ENCODE measurements at places on chromosomes 16 and 17. TPM values are rescaled to one million over a fixed set of nuclear protein-coding genes. Genes with fewer than 3 reads are reported as not detected.

Gene TCF25
- 164 TPM for total RNA-seq

Gene GNG13
- total RNA-seq, result not detected

Gene TMIGD1
- total RNA-seq, result not detected

Gene KRT12
- not detected for total RNA-seq

Gene SLC13A5
- total RNA-seq, result not detected

Gene CXCL16
- total RNA-seq, result 20.2 TPM

Gene SEPHS2
- total RNA-seq, result 17.0 TPM

Gene DNASE1L2
- 0.67 TPM for total RNA-seq

Gene GALR2
- total RNA-seq, result not detected

Gene ZSCAN10
- total RNA-seq, result not detected

Gene KCNH4
- total RNA-seq, result not detected

Gene GRAP
- total RNA-seq, result not detected

Gene PRR15L
- 0.50 TPM for total RNA-seq

Gene KCNG4
- not detected for total RNA-seq

Measured in mammary epithelial cell (primary cell).